ENCODE measurements at places on chromosomes 7 and 10.

DNA sequence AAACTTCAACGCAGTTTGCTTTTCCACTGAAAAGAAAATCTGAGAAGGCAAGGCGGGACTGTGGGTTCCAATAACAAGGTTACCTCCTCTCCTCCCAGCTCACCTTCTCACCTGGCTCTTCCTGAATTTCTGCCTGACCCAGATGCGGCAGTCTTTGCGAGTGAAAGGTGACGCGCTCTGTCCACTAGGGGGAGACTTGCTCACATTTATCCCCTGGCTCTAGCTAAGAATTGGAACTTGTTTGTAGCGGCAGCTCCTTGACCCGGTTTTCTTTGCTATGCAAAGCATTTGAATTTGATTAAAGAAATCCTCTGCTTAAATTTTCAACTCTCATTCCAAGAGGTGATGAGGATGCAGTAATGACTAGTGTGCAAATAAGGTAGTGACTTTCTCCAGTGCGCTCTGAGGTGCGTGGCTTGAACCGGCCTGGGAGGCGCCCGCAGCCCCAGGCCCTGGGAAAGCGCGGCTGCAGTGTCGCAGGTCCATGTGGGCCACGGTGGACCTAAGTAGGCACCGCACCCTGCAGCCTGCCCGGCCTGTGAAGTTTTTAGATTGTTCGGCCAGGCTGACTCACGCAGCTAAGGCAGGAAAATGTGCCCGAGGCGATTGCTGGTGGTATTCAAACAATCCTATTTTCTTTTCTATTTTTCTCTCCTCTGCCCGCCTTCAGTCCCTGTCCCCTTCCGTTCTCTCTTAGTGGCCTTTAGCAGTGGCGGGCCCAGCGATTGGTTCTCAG lies 336.9 kb upstream of the NPSR1 start:
- no peak for DNase-seq

DNA sequence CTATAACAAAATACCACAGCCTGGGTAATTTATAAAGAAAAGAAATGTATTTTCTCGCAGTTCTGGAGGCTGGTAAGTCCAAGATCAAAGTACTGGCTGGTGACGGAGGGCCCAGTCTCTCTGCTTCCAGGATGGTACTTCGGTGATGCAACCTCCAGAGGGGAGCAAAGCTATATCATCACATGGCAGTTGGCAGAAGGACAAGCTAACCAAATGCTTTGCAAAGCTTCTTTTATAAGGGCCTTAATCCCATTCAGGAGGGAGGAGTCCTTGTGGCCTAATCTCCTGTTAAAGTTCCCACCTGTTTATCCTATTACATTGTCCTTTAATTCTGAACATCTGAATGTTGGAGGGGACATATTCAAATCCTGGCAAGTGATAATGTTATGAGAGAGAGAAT lies 134.1 kb upstream of the SP4 start:
- DNase-seq: no peak

DNA sequence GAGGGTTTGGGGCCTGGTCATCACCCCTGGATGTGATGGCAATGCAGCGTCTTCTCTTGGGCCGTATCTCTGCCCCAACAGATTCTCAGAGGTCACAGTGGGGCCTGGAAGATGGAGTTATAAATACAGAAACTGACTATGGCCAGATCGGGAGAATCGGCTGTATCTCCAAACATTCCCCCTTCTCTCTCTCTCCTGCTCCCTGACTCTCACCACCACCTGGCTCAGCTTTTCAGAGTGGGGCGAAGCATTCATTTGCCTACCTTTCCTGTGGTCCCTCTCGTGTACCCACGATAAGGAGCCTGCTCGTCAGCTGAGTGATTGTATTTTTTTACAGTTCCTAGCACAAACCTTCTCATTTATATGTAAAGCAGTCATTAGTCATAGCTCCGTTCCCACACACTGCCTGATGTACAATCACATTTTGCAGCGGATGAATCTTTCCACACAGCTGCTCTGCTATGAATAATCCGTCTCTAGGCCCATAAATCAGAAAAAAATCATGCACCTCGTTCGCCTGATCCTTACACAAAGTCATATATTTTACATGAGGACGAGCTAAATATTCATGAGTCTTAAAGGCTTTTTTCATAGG lies 23.2 kb upstream of the BTRC start:
- DNase-seq: no peak

- no peak for DNase-seq
These were observed 78.2 kb downstream of the GALNT11 start for GRCh38 chr7:152103691-152104090.

DNA sequence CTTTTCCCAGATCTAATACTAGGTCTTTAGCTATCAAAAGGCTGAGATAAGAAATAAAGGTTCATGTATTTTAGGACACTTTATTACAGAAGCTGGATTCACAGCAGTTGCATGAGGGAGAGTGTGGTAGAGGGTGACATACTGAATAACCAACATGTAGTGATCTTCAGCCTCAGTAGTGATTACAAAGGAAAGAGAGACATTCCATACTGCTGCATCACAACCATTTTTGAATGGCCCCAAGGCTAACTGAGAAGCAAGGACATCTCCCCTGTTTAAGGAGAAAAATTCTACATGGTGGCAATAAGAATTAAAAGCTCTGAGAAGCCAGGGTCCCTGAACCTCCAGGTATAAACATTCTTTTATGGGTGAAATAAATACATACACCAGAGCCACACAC lies 35.3 kb downstream of the COG5 start:
- DNase-seq: no peak

DNA sequence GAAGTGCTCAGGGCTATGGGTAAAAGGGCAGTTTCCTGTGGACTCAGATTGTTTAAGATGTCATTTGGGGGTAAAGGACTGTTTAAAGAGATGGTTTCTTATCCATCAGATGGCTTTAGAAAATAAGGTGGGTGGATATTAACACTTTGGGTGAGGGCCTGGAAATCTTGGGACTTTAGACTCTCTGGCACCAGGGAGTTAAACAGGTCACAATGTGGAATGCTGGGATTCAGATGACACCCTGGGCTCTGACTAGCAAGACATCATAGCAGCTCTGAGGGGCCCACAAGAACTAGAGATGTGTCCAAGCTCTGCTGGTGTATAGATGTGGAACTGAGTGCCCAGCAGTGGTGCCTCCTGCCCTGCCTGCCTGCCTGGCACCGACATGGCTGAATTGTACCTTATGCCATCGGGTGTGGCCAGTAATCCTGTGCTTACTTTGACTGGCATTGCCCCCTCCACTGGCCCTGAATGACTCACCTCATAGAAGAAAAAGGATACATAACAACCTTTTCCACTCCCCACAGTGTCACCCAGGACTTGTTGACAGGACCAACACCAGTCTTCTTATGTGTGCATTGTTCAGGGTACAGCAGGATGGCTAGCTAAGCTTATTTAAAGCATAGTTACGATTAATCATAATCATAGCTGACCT lies 100.0 kb upstream of the PRR15 start:
- DNase-seq: no peak

DNA sequence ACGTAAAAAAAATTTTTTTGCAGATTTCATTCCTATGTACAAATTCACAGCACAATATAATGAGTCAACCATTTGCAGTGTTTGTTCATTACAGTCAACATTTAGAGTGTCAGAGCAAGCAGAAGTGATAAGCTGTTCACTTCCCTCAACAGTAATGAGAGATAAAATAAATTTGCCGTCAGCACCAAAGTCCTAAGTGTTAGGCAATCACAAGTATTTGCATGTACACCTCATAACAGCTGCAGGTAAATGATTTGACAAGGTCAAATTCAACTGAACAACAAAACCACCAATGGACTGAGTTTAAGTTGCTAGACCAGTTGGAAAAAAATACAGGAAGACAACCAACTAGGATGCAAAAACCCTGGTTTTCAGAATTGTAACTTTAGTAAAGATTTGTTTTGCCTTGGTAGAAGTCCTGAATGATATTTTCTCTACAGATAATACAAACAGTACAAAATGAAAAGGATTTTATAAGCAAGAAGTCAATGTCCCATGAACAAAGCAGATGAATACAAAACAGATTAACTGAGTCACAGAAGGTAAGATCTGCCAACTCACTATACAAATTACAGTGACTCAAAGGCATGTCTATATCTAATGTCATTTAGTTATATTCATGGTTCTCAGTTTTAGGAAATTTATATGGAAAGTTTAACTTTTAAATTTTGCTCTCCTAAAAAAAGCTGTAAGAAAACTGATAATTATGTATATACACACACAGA lies 10.4 kb downstream of the RAPGEF5 start:
- no peak for DNase-seq

GRCh38 chr7:155244675-155245074 lies 53.0 kb upstream of the INSIG1 start:
- no peak for DNase-seq

GRCh38 chr7:142800699-142801260 lies 30.0 kb downstream of the PRSS2 start:
- DNase-seq: no peak

GRCh38 chr10:124058346-124059003 lies 34.9 kb downstream of the CHST15 start:
- DNase-seq: no peak

GRCh38 chr10:88672041-88672440 lies 7.8 kb downstream of the LIPF start:
- no peak for DNase-seq

DNA sequence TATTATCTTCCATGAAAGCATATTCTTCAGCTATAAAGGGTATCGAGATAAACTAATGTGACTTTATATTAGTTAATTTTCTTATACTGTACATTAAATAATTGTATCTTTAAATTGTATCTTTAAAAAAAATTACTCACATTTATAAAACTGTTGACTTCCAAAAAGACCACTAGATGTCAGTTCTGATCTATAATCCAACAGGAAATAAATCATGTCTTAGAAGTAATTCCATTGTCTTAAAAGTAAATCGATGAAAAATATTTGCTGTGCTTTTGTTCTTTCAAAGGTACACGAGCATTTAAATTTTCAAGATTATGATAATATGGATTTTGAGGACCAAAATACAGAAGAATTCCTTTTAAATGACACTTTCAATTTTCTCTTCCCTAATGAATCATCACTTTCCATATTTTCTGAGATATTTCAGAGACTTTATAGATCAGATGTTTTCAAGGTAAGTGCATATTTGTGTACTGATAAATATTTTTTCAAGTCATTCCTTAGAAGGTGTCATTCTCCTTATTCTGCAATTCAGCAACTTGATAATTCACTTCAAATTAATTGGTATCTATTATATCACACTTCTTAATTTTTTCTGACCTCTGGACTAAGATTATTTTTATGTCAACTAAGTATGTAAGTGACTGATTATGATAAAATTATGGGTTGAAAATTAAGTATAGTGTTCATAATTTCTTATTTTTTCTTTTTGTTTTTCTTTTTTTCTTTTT lies 138.5 kb downstream of the CPED1 start:
- DNase-seq: no peak

GRCh38 chr7:26759108-26759507 lies 105.3 kb downstream of the SKAP2 start:
- DNase-seq: no peak

DNA sequence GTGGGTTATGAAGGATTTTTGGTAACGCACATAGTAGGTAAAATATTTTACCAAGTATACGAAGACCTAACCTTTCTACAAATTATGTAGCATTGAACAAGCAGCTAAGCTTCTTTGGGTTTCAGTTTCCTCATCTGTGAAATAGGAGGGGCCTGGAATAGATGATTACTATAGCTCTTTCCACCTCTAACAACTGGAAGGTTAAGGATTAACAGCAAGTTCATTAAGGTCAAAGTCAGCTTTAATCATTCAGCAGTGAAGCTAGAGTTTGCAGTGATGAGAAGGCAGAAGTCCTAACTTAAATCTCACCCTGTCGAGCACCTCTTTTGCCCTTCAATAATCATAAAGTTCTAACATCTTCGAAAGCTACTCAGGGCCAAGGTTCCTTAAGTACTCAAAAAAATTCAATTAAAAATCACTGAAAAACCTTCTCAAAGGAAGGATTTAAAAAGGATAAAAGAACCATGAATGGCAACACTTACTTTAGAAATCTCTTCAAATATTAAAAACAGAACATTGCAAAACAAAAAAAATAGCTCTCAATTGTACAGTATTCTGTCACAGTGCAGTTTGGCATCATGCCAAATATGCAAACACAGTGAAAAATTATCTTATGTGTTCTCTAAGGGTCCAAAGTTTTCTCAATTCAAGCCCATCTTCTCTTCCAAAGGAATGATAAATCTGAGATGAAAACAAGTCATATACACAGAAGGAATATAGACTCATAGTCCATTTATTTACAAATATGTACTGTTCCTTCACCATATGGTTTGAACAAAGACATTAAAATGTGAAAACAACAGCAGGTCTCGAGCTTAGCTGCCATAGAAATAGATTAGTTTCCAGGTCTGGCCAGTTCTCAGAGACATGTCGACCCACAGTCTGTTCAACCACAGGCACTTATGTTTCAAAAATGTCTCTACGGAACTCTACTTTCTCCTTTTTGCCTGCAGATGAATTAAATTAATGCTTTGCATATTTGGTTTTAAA lies 152.0 kb upstream of the SLC13A1 start:
- no peak for DNase-seq

DNA sequence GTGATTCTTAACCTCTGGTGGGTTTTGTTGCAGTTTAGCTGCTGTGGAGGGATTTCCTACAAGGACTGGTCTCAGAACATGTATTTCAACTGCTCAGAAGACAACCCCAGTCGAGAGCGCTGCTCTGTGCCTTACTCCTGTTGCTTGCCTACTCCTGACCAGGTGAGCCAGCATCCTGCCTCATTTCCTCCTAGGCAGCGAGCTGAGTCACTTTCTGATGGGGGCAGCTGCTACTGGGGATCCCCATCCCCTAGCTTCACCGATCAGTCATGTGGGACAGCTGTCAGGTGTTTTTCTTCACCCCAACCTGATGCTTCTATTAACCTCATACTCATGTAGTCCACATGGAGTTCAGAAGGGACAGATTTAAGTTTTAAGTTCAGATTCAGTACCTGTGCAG lies 21.7 kb upstream of the SMO start:
- DNase-seq: no peak

- no peak for DNase-seq
These were observed 17.7 kb upstream of the TTYH3 start for GRCh38 chr7:2613931-2614600.

DNA sequence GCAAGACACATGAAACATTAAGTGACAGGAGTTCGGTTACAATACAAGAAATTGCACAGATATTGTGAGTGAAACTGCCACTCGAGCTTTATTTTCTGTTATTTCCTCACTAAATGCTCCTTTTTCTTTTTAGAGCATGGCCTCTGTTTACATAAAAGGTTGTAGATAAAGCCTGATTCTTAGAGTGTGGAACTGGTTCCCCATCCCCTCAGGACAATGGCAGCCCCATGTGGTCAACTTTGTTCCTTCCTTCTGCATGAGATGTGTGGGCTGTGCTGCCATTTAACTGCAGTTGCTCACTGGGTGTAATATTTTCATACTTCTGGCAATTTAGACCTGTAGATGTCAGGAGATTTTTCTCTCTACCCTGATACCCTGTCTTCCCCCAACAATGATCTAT lies 70.2 kb downstream of the LRGUK start:
- DNase-seq: no peak

GRCh38 chr7:15667991-15668390 lies 18.5 kb downstream of the MEOX2 start:
- DNase-seq: no peak
